GM12878 (cell line): ENCODE measurements at places on chromosomes 1 and 21. TPM values are rescaled to one million over a fixed set of nuclear protein-coding genes. Genes with fewer than 3 reads are reported as not detected.
A peak's percentile ranks its signal among the peaks of the same experiment; 100 is the strongest.

GRCh38 chr1:233233508-233234040 is 62.0 kb downstream of the PCNX2 start:
- no peaks in the 10 kb centered on the region for H3K27me3 ChIP-seq
- no peak for DNase-seq
- no peaks in the 10 kb centered on the region for H3K36me3 ChIP-seq
- no peaks in the 10 kb centered on the region for H3K4me1 ChIP-seq
- H3K27ac ChIP-seq = no peak overlapping the region
- H3K4me3 ChIP-seq = no peak overlapping the region

The TMEM35B gene
- 15.2 and 18.8 TPM in 2 replicates for total RNA-seq

The SPATA45 gene
- 0.58 TPM in 1 of 2 replicates, not detected in the other for total RNA-seq

GRCh38 chr1:115685029-115685705 is 43.4 kb downstream of the VANGL1 start:
- H3K4me3 ChIP-seq = no peak overlapping the region
- H3K4me1 ChIP-seq = peaks cover under 1% of the 10 kb centered on the region
- H3K27me3 ChIP-seq = no peaks in the 10 kb centered on the region
- no peak for DNase-seq
- H3K27ac ChIP-seq = no peak overlapping the region
- H3K36me3 ChIP-seq = peaks cover 13% of the 10 kb centered on the region; the same call in 1 of the 2 replicates

- H3K4me1 ChIP-seq = no peaks in the 10 kb centered on the region
- H3K4me3 ChIP-seq = no peak overlapping the region
- DNase-seq = no peak
- no peak overlapping the region for H3K27ac ChIP-seq
- H3K27me3 ChIP-seq = no peaks in the 10 kb centered on the region
Observed at GRCh38 chr21:20729376-20729775, 268.8 kb upstream of the NCAM2 start.

The MMP23B gene
- total RNA-seq = 0.51 and 0.74 TPM in 2 replicates

The FCRL1 gene
- 0.85 and 0.90 TPM in 2 replicates for total RNA-seq

- H3K27me3 ChIP-seq = no peaks in the 10 kb centered on the region
- H3K4me1 ChIP-seq = peaks cover 57% of the 10 kb centered on the region
- DNase-seq = no peak
- H3K36me3 ChIP-seq = peaks cover 13% of the 10 kb centered on the region
- H3K27ac ChIP-seq = peak overlapping the region; percentile 96
- peak overlapping the region; percentile 35; the same call in 1 of the 2 replicates for H3K4me3 ChIP-seq
Observed at GRCh38 chr1:21295002-21295401, 4.7 kb upstream of the ECE1 start.

The HNRNPCL1 gene
- total RNA-seq = not detected in 2 replicates

The BGLAP gene
- 0.40 and 0.74 TPM in 2 replicates for total RNA-seq

GRCh38 chr1:12491656-12492055 is 126.4 kb downstream of the DHRS3 start:
- H3K36me3 ChIP-seq = no peaks in the 10 kb centered on the region
- DNase-seq = no peak
- H3K4me1 ChIP-seq = peaks cover 2% of the 10 kb centered on the region
- H3K27me3 ChIP-seq = no peaks in the 10 kb centered on the region
- no peak overlapping the region for H3K27ac ChIP-seq
- H3K4me3 ChIP-seq = no peak overlapping the region

The KANK4 gene
- not detected in 2 replicates for total RNA-seq

DNA sequence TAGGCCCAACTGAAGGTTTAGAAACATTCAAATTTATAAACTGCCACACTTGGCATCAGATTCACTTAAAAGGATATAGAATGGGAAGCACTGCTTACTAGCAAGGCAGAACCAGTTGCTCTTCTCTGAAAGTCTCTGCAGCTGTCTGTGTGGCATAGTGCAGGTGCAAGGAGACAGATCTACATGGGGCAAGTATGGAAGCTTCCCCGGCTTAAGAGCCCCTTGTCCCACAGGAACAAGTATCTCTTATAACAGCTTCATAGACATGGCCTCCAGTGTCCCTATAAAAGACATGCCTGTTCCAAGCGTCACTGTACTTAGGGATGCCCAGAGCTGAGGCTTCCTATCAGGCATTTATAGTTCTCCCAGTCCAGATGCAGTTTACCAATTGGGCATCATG is 26.5 kb downstream of the ZBTB8B start:
- DNase-seq = no peak
- no peaks in the 10 kb centered on the region for H3K4me1 ChIP-seq
- no peak overlapping the region for H3K27ac ChIP-seq

GRCh38 chr1:2358072-2358471 is 33.3 kb downstream of the MORN1 start:
- no peaks in the 10 kb centered on the region for H3K27me3 ChIP-seq
- no peaks in the 10 kb centered on the region for H3K4me1 ChIP-seq
- H3K27ac ChIP-seq = no peak overlapping the region
- no peak overlapping the region for H3K4me3 ChIP-seq

- no peaks in the 10 kb centered on the region for H3K27me3 ChIP-seq
- H3K36me3 ChIP-seq = peaks cover 11% of the 10 kb centered on the region
- no peak for DNase-seq
- H3K4me1 ChIP-seq = peaks cover 9% of the 10 kb centered on the region
Observed at GRCh38 chr1:151401125-151401788, 1.9 kb downstream of the PSMB4 start.

The KLHDC7A gene
- not detected in 2 replicates for total RNA-seq

- no peaks in the 10 kb centered on the region for H3K27me3 ChIP-seq
- H3K4me3 ChIP-seq = no peak overlapping the region
- no peak for DNase-seq
- H3K36me3 ChIP-seq = no peaks in the 10 kb centered on the region
- H3K27ac ChIP-seq = no peak overlapping the region
Observed at GRCh38 chr1:185531838-185532237, 202.4 kb upstream of the HMCN1 start.

DNA sequence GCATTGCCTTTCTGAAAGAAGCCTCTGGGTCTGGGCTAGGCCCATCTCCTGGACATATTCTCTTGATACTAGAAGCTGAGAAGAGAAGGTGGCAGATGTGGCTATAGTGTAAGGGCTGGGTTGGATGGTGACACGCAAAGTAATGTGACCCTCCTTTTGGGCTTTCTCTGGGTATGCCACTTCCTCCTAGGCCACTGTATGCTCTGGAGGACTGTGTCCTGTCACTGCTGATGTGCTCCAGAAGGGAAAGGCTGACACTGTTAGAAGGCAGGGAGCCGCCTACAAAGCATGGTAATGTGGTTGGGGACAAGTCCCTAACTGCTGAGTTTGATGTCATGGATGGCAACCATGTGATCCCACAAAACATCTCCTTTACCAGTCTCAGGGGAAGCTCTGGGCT is 112.1 kb downstream of the BCAR3 start:
- no peaks in the 10 kb centered on the region; the same call in 1 of the 2 replicates for H3K27me3 ChIP-seq
- no peak overlapping the region for H3K4me3 ChIP-seq
- DNase-seq = no peak
- no peaks in the 10 kb centered on the region; the same call in none of the 2 replicates for H3K36me3 ChIP-seq

The CYP4A11 gene
- total RNA-seq = 0.11 and 0.13 TPM in 2 replicates

The SLC25A34 gene
- total RNA-seq = 0.69 and 0.90 TPM in 2 replicates

DNA sequence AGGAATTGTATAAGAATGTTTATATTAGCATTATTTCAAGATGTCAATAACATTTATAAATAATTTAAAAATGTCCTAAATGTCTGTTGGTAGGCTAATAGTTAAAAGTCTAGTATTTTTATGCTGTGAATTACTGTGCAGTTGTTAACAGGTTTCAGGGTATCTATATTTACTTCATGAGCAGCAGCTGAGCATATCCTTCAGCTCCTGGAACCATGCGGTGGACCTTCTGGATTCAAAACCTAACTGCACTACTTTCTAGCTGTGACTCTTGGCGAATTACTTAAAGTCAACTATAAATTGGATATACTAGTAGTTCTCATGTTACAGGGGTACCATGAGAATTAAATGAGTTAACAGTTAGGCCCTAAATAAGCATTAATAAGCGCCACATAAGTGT is 3.7 kb downstream of the CEP350 start:
- H3K4me1 ChIP-seq = peaks cover 3% of the 10 kb centered on the region
- no peak overlapping the region for H3K27ac ChIP-seq
- no peaks in the 10 kb centered on the region for H3K36me3 ChIP-seq
- no peak for DNase-seq
- H3K27me3 ChIP-seq = no peaks in the 10 kb centered on the region
- no peak overlapping the region for H3K4me3 ChIP-seq

- H3K4me1 ChIP-seq = no peaks in the 10 kb centered on the region
- no peak overlapping the region for H3K4me3 ChIP-seq
- no peaks in the 10 kb centered on the region for H3K36me3 ChIP-seq
Observed at GRCh38 chr1:2988256-2988655, 33.0 kb upstream of the ACTRT2 start.

DNA sequence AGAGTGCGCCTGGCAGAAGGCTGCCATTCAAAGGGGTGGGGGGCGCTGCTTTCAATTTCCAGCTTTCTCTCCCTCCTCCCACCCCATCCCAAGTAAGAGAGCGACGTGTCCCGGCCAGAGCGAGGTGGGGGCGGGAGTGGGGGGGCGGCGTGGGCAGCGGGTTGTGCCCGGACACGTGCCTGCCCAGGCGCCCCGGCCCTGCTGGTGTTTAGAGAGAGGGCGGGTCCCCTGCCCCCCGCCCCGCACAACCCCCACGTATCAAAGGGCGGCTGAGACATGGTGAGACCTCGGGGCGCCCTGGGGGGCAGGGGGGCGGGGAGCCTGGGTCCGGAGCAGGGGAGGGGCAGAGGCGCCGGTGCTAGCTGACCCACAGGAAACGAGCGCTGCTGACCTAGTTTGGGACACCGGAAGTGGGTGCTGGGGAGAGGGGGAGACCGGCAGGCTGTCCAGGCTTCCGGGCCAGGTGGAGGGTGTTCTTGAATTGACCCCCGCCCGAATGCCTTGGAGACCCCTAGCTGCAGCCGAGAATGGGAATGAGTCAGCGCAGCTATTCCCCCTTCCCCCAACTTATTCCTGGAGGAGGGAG is 1.3 kb downstream of the ZBTB7B start:
- DNase-seq = no peak
- H3K27me3 ChIP-seq = no peaks in the 10 kb centered on the region
- H3K27ac ChIP-seq = peak overlapping the region; percentile 91
- H3K4me3 ChIP-seq = peak overlapping the region; percentile 99
- H3K36me3 ChIP-seq = no peaks in the 10 kb centered on the region

- no peaks in the 10 kb centered on the region for H3K4me1 ChIP-seq
- H3K36me3 ChIP-seq = no peaks in the 10 kb centered on the region
- no peak for DNase-seq
- H3K27me3 ChIP-seq = no peaks in the 10 kb centered on the region
- H3K4me3 ChIP-seq = no peak overlapping the region
- no peak overlapping the region for H3K27ac ChIP-seq
Observed at GRCh38 chr21:35818597-35818996, 241.7 kb downstream of the SETD4 start.

DNA sequence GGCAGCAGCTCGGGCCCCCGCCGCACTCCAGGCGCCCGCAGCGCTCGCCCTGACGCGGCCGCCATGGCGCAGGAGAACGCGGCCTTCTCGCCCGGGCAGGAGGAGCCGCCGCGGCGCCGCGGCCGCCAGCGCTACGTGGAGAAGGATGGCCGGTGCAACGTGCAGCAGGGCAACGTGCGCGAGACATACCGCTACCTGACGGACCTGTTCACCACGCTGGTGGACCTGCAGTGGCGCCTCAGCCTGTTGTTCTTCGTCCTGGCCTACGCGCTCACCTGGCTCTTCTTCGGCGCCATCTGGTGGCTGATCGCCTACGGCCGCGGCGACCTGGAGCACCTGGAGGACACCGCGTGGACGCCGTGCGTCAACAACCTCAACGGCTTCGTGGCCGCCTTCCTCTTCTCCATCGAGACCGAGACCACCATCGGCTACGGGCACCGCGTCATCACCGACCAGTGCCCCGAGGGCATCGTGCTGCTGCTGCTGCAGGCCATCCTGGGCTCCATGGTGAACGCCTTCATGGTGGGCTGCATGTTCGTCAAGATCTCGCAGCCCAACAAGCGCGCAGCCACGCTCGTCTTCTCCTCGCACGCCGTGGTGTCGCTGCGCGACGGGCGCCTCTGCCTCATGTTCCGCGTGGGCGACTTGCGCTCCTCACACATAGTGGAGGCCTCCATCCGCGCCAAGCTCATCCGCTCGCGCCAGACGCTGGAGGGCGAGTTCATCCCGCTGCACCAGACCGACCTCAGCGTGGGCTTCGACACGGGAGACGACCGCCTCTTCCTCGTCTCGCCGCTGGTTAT is 2.8 kb downstream of the KCNJ9 start:
- H3K4me1 ChIP-seq = no peaks in the 10 kb centered on the region
- no peak overlapping the region for H3K4me3 ChIP-seq
- peaks cover 2% of the 10 kb centered on the region for H3K27me3 ChIP-seq

- H3K4me3 ChIP-seq = no peak overlapping the region
- no peaks in the 10 kb centered on the region for H3K36me3 ChIP-seq
- H3K27ac ChIP-seq = no peak overlapping the region
- no peak for DNase-seq
Observed at GRCh38 chr1:218456444-218456843, 111.3 kb downstream of the TGFB2 start.

DNA sequence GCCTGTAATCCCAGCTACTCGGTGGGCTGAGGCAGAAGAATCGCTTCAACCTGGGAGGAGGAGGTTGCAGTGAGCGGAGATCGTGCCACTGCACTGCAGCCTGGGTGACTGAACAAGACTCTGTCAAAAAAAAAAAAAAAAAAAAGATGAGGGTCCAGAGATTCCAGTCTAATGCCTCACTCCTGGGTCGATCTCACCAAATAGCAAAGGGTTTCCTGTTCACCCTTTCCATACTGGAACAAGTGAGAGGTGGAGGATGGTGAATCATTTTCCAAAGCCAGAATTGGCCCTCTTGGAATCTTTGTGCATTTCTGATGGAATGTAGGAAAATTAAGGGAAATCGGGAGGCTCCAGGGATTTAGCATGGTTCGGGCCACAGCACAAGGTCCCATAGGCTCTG is 58.1 kb upstream of the ZNF648 start:
- peaks cover 5% of the 10 kb centered on the region for H3K27me3 ChIP-seq
- no peaks in the 10 kb centered on the region for H3K4me1 ChIP-seq
- H3K36me3 ChIP-seq = no peaks in the 10 kb centered on the region
- no peak for DNase-seq
- H3K27ac ChIP-seq = no peak overlapping the region

The RASAL2 gene
- 0.21 and 0.61 TPM in 2 replicates for total RNA-seq

- no peaks in the 10 kb centered on the region for H3K27me3 ChIP-seq
- peaks cover 27% of the 10 kb centered on the region for H3K4me1 ChIP-seq
- no peak for DNase-seq
- no peaks in the 10 kb centered on the region for H3K36me3 ChIP-seq
- H3K4me3 ChIP-seq = peak overlapping the region; percentile 31; the same call in 1 of the 2 replicates
Observed at GRCh38 chr1:109815809-109816174, 52.1 kb upstream of the EPS8L3 start.

The ZNF281 gene
- 14.9 and 16.0 TPM in 2 replicates for total RNA-seq

The FCRL6 gene
- 0.11 TPM in 1 of 2 replicates, not detected in the other for total RNA-seq

- no peak overlapping the region for H3K4me3 ChIP-seq
- peaks cover 62% of the 10 kb centered on the region for H3K36me3 ChIP-seq
- no peaks in the 10 kb centered on the region for H3K27me3 ChIP-seq
- no peaks in the 10 kb centered on the region for H3K4me1 ChIP-seq
Observed at GRCh38 chr21:42858957-42859890, 20.1 kb downstream of the WDR4 start.

- peak overlapping the region; percentile 92 for H3K4me3 ChIP-seq
- DNase-seq = no peak
- H3K4me1 ChIP-seq = peaks cover 66% of the 10 kb centered on the region
- peak overlapping the region; percentile 59 for H3K27ac ChIP-seq
- H3K27me3 ChIP-seq = no peaks in the 10 kb centered on the region
Observed at GRCh38 chr1:156495401-156496140, 5.0 kb downstream of the MEF2D start.
